Thymus (tissue), 14 donors: ENCODE measurements at places on chromosomes 16 and 17. TPM values are rescaled to one million over a fixed set of nuclear protein-coding genes. Genes with fewer than 3 reads are reported as not detected.

The RAB11FIP4 gene
- 9.2 TPM for total RNA-seq

The HSF5 gene
- total RNA-seq, result 0.90 TPM

The GRAP gene
- 41.9 TPM for total RNA-seq

The TBC1D3I gene
- not detected for total RNA-seq

The KRTAP1-1 gene
- not detected for total RNA-seq

The PTX4 gene
- total RNA-seq, result 0.05 TPM

The PYDC1 gene
- total RNA-seq, result 1.3 TPM

The PARD6A gene
- total RNA-seq, result 4.6 TPM

The FBXL16 gene
- 0.76 TPM for total RNA-seq

The UBFD1 gene
- 26.5 TPM for total RNA-seq

The OR3A3 gene
- not detected for total RNA-seq

The IRX6 gene
- 2.8 TPM for total RNA-seq

The RND2 gene
- 0.42 TPM for total RNA-seq

The PLCD3 gene
- total RNA-seq, result 0.66 TPM

The CMTR2 gene
- total RNA-seq, result 24.2 TPM

The KPNA2 gene
- 111 TPM for total RNA-seq

The CACNG1 gene
- total RNA-seq, result 0.42 TPM

The ITGAL gene
- total RNA-seq, result 48.6 TPM

The RPUSD1 gene
- total RNA-seq, result 16.9 TPM

The C17orf78 gene
- total RNA-seq, result not detected

The ST6GALNAC2 gene
- 0.76 TPM for total RNA-seq

The ABCC3 gene
- total RNA-seq, result 1.8 TPM

The ZFHX3 gene
- total RNA-seq, result 0.90 TPM

The TEFM gene
- 18.7 TPM for total RNA-seq

The TMC8 gene
- total RNA-seq, result 28.6 TPM

The PSMC3IP gene
- 7.2 TPM for total RNA-seq
